DMS53 (cell line): ENCODE measurements at places on chromosomes 2 and 18.

GRCh38 chr2:233033672-233034071 lies 1.2 kb downstream of the NEU2 start:
- no peak for DNase-seq

DNA sequence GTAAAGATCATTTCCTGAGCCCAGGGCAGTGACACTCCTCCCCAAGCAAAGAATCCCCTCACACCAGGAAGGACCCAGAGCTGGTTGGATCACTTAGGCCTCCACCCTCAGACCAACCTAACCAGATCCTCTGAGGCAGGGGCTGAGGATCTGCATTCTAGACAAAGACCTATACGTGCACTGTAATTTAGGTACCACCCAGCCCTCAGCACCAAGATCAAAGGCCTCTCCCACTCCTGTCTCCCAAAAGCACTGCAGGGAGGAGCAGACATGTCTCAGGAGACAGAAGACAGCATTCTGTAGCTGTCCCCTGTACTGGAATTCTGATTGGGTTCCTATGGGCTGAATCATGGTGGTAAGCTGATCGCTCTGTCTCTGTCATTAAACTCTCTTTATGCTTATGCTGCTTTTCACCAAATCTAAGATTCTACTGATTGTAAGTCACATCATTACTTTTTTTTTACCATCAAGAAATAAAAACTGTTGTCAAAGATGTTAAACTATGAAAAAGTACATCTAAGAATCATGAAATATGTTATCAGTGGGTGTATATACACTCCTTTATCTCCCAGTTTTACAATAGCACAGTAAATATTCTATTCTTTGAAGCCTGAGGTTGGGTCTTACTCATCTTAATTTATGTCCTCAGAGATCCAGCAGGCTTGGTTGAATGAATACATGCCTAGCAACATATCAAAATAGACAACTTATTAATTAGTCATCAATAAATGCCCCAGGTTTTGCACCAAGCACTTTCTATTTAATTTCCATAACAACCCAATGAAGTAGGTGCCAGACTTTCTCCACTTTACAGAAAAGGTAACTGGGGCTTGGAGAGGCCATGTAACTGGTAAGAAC lies 28.3 kb downstream of the MCFD2 start:
- no peak for DNase-seq

DNA sequence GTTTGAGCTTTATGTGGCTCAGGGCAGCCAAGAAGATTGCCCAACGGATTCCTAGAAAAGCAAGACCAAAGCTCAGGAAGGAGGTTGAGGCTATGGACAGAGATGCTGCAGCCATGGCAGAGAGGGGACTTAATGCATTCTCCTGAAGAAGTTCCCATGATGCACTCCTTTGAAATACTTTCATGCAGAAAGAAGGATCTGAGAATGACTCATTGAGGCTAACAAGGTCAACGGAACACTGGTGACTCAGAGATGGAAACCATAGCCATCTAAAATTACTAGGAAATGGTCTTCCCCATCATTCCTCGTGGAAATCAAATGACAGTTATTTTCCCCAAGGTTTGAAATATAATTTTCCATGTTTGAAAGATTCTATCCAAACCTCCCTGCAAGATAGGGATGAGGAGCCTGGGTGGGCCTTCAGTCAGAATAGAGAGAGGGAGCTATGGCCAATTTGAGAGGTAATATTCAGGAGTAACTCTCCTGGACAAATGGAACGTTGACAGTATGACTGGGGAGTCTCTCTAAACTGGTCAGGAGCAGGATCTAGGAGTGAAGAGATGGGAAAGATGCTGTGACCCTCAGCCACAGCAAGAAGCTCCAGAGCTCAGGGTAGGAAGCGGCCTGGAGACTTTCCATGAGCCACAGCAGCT lies 63.0 kb downstream of the REEP1 start:
- DNase-seq: peak; percentile 77

DNA sequence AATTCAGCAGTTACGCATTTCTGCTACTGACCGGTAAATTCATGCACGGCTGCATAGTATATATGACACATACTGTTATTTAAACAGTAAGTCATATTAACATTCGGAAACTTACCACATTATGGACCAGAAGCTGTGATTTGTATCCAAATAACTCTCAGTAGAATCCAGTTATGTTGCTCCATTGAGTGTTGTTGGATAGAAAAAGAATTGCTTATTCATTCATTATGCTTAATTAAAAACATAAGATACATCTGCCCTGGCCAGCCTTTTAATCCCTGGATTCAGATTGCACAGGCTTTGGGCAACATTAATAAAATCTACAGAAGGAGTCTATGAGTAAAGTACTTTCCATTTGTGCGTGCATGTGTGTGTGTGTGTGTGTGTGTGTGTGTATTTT lies 111.3 kb downstream of the CPS1 start:
- no peak for DNase-seq

- peak; percentile 69 for DNase-seq
Measured at GRCh38 chr2:24048769-24049484, 614 bp upstream of the FKBP1B start.

GRCh38 chr18:10863026-10863425 lies 286.3 kb downstream of the PIEZO2 start:
- DNase-seq: no peak

GRCh38 chr2:46147626-46148368 lies 149.4 kb upstream of the EPAS1 start:
- DNase-seq: no peak

DNA sequence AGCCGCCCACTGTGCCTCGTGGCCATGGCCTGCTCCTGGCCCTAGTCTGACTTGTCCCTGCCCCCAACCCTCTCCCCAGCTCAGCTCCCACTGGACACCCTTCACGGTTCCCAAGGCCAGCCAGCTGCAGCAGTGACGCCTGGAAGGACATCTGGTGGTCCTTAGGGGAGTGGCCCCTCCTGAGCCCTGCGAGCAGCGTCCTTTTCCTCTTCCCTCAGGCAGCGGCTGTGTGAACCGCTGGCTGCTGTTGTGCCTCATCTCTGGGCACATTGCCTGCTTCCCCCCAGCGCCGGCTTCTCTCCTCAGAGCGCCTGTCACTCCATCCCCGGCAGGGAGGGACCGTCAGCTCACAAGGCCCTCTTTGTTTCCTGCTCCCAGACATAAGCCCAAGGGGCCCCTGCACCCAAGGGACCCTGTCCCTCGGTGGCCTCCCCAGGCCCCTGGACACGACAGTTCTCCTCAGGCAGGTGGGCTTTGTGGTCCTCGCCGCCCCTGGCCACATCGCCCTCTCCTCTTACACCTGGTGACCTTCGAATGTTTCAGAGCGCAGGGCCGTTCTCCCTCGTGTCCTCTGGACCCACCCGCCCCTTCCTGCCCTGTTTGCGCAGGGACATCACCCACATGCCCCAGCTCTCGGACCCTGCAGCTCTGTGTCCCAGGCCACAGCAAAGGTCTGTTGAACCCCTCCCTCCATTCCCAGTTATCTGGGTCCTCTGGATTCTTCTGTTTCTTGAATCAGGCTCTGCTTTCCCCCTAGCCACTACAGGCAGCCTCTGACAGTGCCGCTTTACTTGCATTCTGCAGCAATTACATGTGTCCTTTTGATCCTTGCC lies 35.8 kb downstream of the ANO7 start:
- DNase-seq: no peak

DNA sequence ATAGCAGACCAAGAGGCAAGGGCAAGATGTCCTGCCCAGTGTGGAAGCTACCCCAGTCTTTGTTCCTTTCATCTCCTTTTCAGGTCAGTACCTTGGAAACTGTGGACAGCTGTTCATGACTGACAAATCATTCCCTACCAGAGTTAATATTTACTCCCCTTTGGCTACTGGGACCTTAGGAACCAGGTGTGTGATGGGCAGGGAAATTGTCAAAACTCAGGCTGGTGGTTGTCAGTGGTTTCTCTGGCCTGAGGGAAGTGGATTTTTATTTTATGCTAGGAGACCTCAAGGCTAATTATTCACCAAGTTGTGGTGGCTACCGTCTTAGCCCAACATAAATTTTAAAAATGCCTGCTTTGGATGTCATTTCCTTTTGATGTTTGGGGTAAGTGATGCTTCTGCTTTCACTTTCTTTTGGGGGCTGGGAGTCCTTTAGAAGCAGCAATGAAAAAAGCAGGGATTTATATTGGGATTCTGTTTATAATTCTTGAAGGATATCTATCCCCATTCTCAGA lies 119.3 kb downstream of the SETBP1 start:
- peak; percentile 58 for DNase-seq

- no peak for DNase-seq
Measured at GRCh38 chr18:75474332-75474731, 46.8 kb upstream of the SMIM21 start.

DNA sequence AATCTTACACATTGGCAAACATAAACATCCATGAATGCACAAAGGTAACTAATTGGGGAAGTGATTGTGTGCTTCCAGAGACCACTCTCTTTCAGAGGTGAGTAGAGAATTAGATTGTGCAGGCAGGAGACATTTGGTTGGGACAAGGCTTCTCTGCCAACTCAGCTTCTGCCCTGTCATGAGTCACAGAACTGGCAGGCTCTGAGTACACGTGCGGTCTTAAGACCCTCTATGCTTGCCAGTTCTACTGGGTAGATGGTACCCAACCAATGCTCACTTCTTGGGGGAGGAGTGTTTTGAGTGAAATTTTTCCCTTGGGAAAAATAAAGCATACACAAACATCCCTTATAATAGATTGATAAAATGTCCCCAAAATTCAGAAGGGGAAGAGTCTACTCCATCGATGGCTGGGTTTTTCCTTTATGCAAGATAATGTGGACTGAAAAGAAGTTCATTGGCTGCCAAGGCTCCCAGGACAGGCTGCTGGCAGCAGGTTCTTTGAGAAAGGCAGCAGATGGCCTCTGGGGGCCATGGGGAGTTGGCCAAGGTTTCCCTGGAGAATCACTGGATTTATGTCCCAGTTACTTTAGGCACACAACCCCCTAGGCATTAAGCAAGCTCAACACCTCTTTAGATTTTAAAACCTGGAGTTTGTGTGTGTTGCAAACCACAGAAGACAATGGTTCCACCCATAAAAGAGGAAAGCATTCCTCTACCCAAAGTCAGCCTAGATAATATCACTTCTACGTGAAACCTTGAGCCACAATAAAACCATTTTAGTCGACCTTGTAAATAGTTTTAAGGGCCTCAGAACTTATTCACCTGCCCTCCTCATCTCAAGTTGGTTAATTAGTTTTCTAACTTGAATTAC lies 417.0 kb downstream of the TXNL1 start:
- DNase-seq: no peak

GRCh38 chr2:64862623-64863022 lies 126.6 kb upstream of the SLC1A4 start:
- peak; percentile 31 for DNase-seq

DNA sequence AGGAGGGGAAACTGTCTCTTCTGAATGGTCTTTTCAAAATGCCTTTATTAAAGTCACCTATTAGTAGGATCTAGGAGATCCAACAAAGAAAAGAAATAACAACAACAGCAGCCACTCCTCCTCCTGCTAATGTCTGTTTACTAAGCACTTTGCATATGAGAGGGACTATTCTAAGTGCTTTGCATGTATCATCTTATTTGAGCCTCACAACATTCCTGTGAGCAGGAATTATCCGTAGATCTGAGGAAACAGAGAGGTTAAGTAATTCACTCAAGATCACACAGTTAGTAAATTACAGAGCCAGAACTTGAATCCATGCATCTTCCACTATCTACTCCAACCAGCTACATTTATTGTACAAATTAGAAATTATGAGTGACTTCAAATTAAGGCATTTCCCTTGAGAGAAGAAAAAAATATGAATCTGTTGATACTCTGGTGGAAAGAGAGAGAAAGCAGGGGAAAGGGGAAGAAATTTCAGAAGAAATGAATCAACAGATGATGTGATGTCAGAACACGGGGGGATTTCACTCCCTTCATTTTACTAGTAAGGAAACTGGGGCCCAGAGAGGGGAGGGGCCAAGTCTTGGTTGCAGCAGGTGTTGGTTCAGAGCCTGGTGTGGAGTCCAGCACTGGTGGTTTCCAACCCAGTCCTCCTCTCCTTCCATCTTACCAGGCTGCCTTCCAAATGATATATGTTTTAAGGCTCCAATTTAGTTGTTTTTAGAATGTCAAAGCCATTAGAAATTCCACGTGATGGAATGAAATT lies 49.7 kb downstream of the TSN start:
- DNase-seq: peak; percentile 65

DNA sequence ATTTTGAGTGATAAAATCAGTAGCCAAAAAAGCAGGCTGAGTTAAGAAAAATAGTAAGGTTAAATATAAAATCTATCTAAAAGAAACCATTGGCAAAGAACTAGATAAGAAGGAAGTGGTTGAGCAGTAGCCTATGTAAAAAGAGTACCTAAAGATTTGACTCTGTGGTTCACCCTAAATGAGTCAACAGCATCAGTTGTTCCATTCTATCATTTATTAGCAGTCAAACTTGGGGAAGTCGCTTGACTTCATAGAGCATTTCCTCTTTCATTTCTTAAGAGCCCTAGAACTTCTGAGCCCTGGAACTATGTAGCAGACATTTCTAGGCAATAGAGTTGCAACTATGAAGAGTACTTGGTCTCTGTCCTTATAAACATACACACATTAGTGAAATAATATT lies 381.7 kb downstream of the NUP35 start:
- no peak for DNase-seq
